ENCODE measurements at places on chromosomes 7 and 10. TPM values are rescaled to one million over a fixed set of nuclear protein-coding genes. Genes with fewer than 3 reads are reported as not detected.

GPR26 gene
- total RNA-seq, result not detected

FGFBP3 gene
- total RNA-seq, result 0.20 TPM

ACSM6 gene
- not detected for total RNA-seq

GRCh38 chr10:96325719-96326373 lies 21.6 kb downstream of the DNTT start:
- peak; percentile 37 for DNase-seq

GRCh38 chr10:239109-239508 lies 103.9 kb downstream of the ZMYND11 start:
- peak; percentile 70 for DNase-seq

GRCh38 chr7:107850216-107850615 lies 40.8 kb upstream of the DLD start:
- DNase-seq, result no peak

- no peak for DNase-seq
These were observed 493.8 kb downstream of the ARL4A start for GRCh38 chr7:13181216-13181615.
